Caki2 (cell line): ENCODE measurements at places on chromosomes 7 and 10.

DNA sequence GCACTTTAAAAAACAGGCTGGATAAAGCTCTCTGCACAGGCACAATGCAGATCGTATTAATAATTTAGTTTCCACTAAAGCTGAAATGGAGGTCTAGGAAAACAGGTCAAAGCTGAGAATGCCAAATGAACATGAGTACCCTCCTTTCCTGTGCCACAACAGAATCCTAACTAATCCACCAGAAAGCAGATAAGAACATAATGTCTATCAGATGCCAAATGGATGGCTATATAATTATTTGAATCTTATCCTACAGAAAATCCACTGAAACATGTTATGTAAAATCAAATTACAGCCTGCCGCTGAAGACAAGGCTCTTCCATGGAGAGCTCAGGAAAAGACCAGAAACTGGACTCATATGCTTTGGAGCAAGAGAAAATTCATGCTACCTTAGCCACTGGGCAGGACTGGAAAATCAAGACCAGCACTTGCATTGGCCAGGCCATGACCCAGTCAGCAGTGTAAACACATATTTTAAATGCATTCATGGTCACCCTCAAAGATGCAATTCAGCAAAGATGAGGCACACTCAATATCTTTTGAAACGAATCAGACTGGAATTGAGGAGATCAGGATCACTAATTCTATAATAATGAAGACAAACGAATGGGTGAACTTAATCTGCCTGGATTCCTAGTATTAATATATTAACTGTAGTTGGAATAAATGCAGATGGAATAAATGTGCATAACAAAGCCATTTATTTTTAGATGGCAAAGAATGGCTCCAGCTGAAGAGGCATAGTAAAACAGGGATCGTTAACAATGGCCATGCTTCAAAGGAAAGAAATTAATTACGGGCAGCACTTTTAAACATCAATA, 13.2 kb downstream of the ANK3 start:
- no peak for DNase-seq

DNA sequence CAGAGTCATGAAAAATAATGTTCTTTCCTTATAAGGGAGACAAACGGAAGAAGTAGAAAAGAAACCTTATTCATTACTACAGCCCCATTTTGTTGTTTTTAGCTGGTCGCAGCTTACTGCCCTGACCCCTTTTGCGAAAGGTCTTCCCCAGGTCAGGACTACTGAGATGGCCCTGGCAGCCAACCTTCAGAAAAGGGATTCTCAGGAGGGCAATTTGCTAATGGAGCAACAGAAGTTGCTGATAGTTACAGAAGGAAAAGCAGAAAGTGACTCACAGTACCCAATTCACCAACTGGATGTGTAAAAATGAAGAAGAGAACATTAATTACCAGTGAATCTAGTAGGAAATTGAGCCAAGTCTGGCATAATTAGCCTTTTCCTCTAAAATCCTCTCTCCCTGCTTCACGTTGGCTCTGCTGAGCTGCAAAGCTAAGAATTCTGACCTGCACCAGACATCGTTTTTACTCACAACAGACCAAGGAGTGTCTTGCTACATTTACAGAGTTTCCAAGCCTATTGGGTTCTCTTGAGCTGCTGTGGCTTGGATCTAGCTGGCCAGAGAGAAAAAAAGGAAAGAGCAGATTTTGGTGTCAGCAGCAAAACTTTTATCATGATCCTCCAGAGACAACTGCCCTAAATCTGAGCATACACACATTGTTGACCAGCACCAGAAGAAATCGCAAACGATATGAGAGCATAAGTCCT, 499.9 kb upstream of the FZD8 start:
- no peak for DNase-seq

DNA sequence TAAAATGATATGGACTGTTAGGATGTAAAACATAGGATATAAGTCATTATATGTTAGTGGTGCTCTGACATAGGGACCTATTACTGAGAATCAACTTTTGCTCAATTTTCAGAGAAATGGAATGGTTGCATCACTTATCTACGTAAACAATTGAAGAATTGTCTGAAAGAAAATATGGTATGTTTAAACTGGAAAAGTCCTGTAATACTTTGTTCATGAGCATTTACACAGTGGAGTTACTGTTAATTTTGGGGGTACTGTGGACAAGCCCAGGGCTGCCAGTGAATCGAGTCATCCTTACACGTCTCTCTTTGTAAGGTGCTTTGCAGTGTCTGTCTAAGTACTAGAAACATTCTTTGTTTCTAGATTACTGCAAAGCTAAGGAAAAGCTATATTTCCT, 152.0 kb downstream of the ZNF22 start:
- DNase-seq, result no peak

- DNase-seq, result no peak
Observed at GRCh38 chr7:94432817-94433216, 38.1 kb downstream of the COL1A2 start.

DNA sequence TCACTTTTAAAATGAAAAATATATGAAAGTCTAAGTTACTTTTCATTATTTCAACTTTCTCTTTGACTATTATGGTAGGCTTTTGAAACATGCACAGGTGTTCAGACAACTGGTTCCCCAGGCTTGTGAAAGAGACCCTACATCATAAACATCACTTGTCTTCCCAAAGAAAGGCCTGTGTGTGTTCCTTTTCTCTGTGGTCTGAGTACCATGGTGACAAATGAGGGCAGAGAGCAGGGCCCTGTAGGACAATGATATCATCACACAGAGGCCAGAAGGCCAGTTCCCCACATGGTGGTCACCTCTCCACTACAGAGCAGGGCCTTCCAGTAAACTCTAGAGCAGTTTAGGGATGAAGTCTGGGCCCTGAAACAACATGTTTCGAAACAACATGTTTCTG, 288.8 kb downstream of the USP6NL start:
- DNase-seq, result no peak

- no peak for DNase-seq
Observed at GRCh38 chr7:75969704-75970498, 24.5 kb downstream of the TMEM120A start.

DNA sequence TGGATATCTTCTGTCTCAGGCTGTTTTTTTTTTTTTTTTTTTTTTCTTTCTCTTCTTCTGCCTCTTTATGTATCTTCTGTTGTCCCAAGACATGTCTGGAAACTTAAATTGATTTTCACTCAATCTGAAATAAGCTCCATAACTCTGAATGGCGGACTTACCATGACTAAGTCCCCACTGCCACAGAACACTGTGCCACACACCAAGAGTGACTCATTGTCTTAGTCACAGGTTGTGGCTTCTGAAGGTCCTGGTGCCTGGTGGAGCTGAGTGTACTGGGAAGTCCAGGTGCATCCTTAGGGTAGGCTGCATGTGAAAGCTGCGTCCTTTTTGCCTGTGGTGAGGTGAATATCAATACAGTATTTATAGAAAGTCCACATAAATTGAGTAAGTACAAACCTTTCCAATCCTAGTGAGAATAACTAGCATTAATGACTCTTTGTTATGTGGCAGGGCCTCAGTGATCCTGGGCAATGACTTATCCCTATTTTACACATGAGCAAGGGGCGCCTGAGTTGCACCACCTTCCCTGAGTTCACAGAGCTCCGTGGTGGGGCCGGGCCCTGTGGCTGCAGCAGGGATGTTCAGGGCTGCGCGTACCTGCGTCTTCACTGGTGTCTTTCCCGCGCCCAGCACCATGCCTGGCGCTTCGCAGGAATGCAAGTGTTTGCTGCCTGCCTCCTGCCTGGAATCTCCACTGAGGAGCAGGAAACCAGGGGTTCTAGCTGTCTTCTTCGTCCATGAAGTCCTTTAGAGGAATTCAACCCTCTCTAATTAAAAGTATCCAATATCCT, 4.3 kb downstream of the PFKP start:
- DNase-seq, result peak; percentile 86

DNA sequence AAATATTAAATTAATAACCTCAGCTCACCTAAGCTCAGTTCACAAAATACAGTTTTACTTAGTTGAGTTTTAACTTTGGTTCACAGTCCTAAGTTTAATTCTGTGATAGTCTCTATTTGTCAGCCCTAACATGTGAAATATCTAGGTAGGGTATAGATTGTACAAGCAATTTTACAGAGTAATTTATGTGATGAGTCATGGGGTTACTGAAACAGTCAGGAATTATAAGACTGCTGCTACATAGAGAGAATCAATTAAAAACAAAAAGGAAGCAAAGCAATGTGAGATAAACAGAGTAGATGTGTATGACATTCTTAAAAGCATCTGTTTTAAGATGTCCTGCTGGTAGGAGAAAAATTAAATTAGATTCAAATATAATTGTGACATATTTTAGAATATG, 1018.2 kb upstream of the KCND2 start:
- DNase-seq, result no peak

DNA sequence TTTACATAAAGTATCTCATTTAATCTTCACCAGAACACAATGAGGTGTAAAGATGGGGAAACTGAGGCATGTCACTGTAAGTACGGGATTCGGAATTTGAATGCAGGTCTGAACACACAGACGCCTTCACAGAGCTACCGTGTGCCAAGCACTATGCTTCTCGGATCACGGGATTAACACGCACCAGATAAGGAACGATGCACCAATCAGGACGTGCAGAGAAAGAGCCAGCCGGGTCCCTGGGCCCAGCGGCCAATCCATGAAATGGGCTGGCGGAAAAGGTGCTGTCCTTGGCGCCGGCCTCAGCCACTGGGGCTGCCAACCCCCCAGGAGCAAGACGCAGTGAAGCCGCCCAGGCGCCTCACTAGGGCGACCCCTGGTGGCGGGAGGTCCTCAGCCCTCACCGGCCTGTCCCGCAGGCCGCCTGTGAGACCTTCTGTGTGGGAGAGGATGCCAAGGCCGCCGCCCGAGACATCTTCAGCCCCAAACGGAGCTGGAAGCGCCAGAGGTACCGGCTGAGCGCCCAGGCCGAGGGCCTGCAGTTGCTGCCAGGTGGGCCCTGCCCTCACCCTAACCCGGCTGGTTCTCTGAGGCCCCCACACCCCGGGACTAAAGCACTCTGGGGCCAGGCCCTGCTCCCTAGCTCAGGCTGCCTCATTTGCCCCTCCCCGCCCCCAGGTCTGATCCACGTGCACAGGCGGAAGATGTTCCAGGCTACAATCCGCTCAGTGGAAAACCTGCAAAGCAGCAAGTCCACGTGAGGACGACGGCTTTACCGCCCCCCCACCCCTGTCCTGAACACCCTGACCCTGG, 15.6 kb downstream of the ATG9B start:
- peak; percentile 57 for DNase-seq

DNA sequence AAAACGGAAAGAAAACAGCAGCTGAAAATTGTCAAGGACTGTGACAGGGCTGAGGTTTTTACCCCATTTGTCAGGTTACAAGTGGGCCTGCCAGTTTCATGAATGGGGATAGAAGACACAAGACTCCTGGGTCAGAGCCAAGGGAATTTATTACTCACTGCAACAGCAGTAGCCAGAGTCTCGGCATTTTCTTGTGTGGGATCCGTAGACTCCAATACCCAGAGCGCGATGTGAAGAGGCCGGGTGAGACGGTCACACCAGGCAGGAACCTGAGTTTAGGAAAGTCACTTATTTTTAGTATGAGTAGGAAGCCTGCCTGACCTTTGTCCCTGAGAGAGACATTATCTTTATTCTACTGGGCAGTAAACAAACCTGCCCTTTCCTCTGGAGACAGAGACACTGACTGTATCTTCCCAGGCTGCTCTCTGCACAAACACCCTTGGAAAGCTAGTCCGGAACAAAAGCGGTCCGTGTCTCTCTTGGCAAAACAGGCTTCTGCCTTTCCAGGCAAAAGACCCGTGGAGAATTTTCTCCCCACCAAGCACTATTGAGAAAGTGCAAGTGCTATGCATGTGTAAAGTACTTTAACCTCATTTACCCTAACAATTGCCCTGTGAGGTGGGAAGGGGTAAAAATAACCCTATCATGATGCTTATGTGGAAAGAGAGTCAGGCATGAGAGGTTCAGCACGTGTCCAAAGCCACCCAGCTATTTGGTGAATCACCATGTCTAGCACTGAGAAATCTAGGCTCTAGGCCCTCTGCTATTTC, 58.4 kb downstream of the JCAD start:
- peak; percentile 73 for DNase-seq

GRCh38 chr10:14184841-14185315, 145.8 kb downstream of the FRMD4A start:
- peak; percentile 27 for DNase-seq

GRCh38 chr10:48604991-48605508, at the start of gene ARHGAP22:
Gene ARHGAP22 (minus strand): TSS chr10:48605073. CDS start chr10:48604796, 277 bp downstream.
- peak; percentile 43 for DNase-seq

GRCh38 chr10:60973086-60973485, 29.1 kb upstream of the RHOBTB1 start:
- no peak for DNase-seq

GRCh38 chr10:80477813-80478212, 23.7 kb downstream of the TSPAN14 start:
- DNase-seq, result peak; percentile 81

- no peak for DNase-seq
Observed at GRCh38 chr10:75772153-75772887, 340.9 kb downstream of the LRMDA start.

- no peak for DNase-seq
Observed at GRCh38 chr7:159144758-159145489, at the start of gene VIPR2. Gene VIPR2 (minus strand): TSS chr7:159144867. CDS start chr7:159144771, 96 bp downstream.

DNA sequence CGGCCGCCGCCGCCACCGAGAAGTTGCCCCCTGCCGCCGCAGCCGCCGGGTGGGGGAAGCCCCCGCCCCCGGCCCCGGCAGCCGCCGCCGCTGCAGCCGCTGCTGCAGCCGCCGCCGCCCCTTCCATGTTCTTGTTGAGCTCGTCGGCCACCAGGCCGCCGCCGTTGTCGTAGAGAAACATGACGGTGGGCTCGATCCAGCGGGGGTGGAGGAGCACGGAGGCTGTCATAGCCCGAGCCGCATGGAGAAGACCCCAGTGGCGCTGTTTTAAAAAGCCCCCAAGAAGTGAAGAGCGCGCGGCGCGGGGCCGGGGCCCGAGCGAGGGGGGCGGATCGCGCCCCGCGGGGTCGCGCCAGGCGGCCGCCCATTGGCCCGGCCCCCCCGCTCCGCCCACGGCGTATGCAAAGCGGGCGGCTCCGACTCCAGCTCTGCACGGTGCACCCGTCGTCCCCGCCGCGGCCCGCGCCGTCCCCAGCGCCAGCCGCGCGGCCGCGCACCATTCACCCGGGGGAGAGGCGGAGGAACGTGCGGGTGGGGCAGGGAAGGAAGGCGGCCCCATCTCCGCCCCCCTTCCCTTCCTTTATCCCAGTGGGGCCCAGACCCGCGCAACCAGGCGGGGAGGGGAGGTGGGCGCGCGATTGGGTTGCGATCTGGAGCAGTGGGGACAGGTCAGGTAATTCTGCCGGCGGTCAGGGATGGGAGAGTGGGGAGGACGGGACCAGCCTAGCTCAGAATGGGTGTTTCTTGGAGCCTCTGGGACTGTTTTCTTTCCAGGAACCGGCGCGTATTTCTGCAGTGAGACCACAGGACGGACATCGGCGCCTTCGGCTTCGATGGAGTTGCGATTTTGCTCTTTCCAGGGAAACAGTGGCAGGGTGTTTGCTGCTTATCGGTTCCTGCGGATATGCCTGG, at the start of gene HOXA13:
Gene HOXA13 (minus strand): TSS at position 243 of the 912 bp plus-strand sequence. CDS start 14 bp downstream, at position 229.
- peak; percentile 86 for DNase-seq

- no peak for DNase-seq
Observed at GRCh38 chr7:28104811-28105210, 75.8 kb downstream of the JAZF1 start.

GRCh38 chr10:5402798-5403197, 1.8 kb downstream of the TUBAL3 start:
- no peak for DNase-seq
